Natural killer cell treated with Interleukin-12 subunit alpha and Interleukin-12 subunit beta and Interleukin-15 and Interleukin-18, amount 100 ng/mL, for 72 hours (primary cell): ENCODE measurements at places on chromosomes 13 and 19. TPM values are rescaled to one million over a fixed set of nuclear protein-coding genes. Genes with fewer than 3 reads are reported as not detected.

GRCh38 chr13:76164290-76164689 lies 528.2 kb downstream of the LMO7 start:
- DNase-seq, result no peak

FAM216B gene
- total RNA-seq, result not detected

- DNase-seq, result no peak
Measured at GRCh38 chr19:53915000-53915399, 5.9 kb downstream of the CACNG7 start.

DPF1 gene
- 0.12 TPM for total RNA-seq

DNA sequence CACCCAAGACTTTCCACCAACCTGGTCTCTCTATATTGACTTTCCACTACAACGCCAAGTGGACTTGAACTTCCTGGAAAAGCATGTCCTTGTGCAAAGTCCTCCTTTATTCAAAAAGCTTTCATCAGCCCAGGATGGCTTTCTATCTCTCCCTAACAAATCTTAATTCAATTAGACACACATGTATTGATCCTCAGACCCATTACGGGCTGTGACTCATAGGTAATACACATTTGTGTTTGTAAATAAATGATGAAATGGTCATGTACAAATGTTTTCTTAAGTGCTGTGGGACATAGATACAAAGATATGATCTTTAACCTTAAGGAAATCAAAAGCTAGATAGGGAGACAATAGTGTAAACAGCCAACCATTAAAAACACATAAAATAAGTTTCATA lies 1189.7 kb downstream of the EFNB2 start:
- DNase-seq, result no peak

- no peak for DNase-seq
Measured at GRCh38 chr13:32545083-32545482, 6.5 kb upstream of the N4BP2L2 start.

PLPPR3 gene
- total RNA-seq, result not detected
